Kidney glomerular epithelial cell (primary cell): ENCODE measurements at places on chromosomes 11 and 22.

- no peak for DNase-seq
Observed at GRCh38 chr22:50697667-50698506, 25.3 kb downstream of the SHANK3 start.

DNA sequence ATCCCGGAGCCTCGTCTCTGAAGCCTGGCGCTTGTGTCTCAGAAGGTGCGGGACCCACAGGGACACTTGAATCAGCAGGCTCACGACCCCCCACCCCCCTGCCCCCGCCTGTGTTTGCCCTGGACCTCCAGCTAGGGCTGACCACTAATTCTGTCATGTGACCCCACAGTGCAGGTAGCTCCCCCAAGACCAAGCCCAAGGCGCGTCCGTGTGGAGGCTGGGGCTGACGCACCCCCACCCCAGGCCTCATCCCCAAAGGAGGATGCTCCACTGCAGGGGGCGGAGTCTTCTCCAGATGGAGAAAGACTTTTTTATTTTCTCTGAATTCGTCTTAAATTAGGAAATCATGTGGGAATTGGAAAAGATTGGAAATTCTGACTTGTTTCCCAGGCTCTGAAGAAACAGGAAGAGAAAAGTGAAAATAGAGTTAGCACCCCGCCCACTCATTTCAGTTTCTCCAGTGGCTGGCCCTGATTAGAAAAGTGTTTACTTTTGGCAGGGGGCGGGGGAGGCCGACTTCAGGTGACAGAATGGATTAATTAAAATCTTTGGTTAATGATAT lies 1.0 kb upstream of the RELA start:
- no peak for DNase-seq

DNA sequence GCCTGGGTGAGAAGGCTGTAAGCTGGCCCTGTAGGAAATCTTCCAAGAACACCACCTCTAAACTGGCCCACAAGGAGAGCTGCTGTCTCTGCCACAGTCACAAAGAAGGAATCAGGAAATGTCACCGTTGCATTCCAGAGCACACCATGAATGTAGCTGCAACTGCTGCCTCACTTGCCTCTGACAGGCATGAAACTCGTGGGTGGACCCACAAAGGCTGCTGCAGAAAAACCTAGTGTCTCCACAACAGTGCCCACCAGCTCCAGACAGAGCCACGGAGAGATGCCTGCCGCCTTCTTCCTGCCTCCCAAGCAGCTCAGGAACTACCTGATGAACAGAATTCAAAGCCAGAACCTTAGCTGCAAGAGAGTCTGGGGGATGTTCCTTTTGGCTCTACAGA lies 10.5 kb downstream of the DNAJB13 start:
- peak; percentile 6 for DNase-seq

DNA sequence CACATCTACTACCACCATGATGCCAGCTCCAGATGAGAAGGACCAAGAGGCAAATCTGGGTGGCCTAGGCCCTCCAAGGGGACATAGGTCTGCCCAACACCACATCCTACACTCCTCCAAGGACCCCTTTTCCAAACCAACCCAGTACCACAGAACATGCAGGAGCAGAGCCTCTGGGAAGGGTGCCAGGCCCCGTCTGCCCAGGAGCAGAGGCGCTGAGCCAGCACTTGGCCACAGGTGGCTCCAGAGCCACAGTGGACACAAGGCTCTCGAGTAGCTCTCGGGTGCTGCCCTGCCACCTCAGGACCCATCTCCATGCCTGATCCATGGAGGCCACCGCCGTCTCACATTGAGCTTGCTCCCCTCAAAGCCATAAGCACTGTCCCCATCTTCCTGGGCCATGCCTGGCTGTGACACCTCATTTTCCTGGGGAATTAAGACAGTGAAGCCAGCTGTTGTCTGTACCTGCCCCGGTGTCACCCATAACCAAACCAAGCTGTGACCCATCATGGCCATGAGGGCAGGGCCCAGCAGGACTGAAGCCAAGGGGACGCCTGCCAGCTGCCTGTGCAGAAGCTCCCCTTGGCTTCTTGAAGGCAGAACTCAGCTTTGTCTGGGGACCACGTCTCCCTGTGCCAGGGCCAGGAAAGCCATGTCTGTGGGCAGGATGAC lies 7.4 kb downstream of the MOB2 start:
- DNase-seq, result no peak

DNA sequence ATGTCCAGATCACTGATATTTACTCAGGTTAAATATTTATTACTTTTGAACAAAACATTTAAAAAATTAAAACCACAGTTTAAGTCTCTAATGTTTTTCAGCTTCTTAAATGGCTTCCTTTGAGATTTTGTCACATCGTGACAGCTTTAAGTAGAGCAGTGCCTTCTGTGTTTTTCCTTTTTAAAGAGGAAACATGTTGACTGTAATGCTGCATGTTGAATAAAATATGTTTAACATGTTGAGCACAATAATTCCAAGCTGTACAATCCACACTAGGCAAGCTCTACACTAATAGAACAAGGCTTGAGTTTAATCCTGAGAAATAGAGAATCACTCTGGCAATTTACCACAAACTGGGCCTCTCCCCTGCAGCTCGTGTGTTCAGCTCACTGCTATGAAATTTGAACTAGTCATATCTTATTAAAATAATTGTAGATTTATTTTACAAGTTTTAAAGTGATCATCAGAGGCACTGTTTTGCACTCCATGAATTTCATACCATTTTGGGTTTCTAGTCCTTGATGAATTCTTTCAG lies 368.3 kb downstream of the SOX6 start:
- no peak for DNase-seq

- DNase-seq, result no peak
Observed at GRCh38 chr11:1116104-1116503, 41.4 kb downstream of the MUC2 start.

DNA sequence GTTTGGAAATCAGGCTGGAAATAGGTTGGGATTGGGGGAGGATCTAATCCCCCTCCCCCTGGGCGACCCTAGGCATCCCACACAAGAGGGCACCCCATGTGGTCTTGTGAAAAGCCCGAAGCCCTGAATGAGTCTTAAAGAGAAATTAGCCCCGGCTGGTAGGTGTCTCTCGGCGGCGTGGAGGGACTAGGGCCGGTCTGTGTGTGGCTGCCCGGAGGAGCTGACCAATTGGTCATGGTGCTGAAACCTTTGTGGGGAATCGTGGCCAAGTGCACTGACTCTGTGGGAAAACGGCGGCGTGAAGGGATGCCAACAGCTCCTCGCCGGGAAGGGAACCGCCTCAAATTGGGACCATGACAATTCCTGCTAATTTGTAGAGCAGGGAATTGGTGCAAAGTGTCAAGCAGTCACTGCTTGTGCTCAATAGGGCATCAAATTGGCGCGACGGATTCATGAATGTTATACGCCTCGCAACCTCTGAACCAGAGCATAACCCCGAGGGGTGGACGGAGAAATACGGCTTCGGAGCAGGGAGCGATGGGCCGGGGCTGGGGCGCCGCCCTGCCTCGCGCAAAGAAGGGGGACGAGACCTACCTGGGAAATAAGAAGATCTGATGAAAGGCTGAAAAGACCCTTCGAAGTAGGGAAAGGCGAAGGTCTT lies 1.5 kb downstream of the DBX1 start:
- peak; percentile 44 for DNase-seq

DNA sequence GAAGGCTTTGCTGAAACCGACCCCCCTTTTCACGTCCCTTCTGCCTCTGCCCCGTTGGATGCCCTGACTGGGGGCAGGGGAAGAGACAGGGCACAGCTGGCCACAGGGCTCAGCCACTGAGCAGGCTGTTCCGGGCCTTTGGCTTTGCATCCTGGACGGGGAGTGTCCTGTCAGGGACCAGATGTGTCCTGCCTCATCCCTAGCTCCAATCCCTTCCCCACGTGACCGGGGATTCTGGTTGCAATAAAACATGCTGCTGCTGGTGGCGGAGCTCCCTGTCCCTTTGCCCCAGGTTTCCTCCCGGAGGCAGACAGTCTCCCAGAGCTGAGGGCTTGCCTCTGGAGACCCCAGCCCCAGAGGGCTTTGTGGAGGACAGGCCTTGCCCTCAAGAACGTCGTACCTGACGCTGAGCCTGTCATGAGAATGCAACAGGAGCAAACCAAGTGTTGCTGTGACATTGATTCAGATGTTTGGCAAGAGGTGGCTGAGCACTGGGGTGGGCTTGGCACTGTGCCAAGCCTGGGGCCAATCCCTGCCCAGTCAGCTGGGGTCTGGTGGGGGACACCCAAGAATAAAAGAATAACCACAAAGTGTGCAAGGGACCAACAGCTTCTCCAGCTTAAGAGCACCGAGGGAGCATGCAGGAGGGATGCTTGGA lies 7.3 kb downstream of the CDC42EP2 start:
- no peak for DNase-seq

DNA sequence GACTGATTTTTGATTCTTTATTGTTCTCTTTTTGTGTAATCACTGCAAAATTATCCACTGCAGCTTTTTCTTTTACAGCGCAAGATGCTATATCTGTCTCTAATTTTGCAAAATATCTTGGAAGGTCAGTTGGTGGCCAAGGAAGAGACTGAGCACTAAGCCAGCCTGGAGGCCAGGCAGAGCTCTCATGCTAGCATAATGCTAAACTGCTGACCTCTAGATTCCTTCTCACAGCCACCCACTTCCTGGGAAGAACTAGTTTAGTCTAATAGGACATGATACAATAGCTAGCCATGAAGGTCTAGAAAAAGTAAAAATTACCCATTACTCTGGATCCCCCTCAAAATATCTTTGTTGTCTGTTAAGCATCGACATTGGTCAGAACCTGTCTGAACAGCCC lies 227.2 kb upstream of the ARHGAP20 start:
- no peak for DNase-seq

GRCh38 chr11:133705873-133706272 lies 139.4 kb downstream of the SPATA19 start:
- no peak for DNase-seq

- peak; percentile 53 for DNase-seq
Observed at GRCh38 chr11:18802381-18803257, 11.0 kb upstream of the PTPN5 start.

- no peak for DNase-seq
Observed at GRCh38 chr11:73405146-73405510, 28.9 kb downstream of the RELT start.

GRCh38 chr11:134063124-134063495 lies 5.8 kb upstream of the JAM3 start:
- no peak for DNase-seq

DNA sequence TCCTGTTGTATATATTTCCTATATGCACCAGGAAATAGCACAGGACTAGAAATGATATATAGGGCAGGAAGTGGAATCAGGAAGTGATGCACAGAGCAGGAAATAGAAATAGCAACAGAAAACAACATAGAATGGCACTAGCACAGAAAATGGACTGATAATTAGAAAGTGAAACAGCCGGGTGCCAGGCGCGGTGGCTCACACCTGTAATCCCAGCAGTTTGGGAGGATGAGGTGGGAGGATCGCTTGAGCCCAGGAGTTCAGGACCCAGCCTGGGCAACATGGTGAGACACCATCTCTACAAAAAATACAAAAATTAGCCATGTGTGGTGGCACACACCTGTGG lies 10.0 kb upstream of the RELT start:
- DNase-seq, result no peak

GRCh38 chr11:75497788-75498409 lies 27.8 kb downstream of the GDPD5 start:
- no peak for DNase-seq

GRCh38 chr11:66568124-66568916 lies at the start of gene CTSF:
Gene CTSF (minus strand): TSS chr11:66568606. CDS start chr11:66568486, 120 bp downstream.
- peak; percentile 11 for DNase-seq

GRCh38 chr11:8252388-8252787 lies 11.3 kb downstream of the LMO1 start:
- no peak for DNase-seq

DNA sequence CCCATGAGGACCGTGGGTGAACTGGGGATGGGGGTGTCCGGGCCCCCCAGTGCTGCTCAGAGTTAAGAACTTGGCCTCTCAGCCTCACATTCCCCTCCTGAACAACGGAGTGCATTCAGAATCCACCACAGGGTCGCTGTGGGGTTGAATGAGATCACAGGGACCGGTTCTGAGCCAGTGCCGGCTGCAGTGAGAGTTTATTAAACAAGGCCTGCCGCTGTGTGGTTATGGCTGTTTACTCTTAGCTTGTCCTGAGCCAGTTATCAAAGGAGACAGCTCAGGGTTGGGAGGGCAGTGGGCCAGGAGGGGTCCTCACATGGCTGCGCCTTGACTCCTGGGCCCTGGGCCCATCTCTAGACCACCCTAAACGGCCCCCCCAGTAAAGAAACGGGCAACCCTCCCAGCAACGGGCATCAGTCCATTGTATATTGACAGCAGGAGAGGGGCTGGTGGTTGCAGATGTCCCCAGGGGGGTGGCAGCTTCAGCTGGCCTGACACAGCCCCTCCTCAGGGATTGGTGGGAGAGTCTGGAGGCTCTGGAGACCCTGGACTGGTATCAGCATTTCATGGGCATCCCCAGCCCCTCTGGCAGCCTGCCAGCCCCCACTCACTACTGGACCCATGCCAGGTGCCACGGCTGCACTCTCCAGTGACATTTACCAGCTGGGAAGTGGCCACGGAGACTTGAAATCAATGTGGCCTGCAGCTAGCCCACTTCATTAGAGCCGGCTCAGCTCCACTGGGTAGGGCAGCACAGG lies 15.1 kb upstream of the CABP7 start:
- no peak for DNase-seq

- no peak for DNase-seq
Observed at GRCh38 chr11:74460481-74461154, 6.7 kb downstream of the KCNE3 start.

DNA sequence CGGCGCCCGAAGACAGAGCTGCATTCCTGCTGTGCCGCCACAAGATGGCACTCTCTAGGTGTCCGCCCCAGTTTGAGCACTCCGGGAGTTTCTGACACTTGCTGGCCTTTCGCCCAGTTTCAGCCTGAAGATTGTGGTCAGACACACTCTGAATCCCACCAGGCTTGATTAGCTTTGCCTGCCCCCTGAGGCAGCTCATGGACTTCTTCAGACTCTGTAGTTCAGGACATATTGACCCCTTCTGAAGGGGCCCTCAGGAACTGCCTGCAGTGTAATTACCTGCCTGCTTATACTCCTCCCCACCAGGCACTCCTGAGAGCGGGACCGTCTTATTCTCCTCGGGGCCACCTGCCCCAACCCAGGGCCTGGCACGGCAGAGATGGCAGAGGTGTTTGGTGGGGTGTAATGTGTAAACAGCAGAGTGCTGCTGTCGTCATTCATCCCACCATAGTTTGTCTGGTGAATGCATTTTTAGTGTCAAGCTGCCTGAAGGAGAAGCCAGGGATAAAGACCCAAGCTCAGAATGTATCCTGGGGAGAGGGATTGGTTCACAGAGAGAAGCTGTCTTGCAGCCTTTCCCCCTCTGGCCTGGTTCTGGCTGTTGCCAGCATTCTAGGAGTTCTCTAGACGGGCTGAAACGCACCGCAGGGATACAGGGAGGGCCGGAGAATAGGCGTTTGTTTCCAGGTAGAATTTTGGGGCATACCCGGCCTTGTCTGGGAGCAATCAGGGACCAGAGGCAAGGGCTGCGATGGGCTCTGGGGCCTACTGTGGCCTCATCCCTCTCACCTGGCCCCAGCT lies 46.4 kb downstream of the EIF3F start:
- DNase-seq, result peak; percentile 65

GRCh38 chr22:23278883-23279675 lies 98.8 kb downstream of the BCR start:
- DNase-seq, result no peak
